ENCODE measurements at places on chromosomes 3 and 15. TPM values are rescaled to one million over a fixed set of nuclear protein-coding genes. Genes with fewer than 3 reads are reported as not detected.

The STAC gene
- total RNA-seq: not detected

The CD80 gene
- 16.8 TPM for total RNA-seq

The DISP2 gene
- total RNA-seq: 0.18 TPM

The CFAP100 gene
- total RNA-seq: not detected

The GP9 gene
- not detected for total RNA-seq

The CLDN16 gene
- not detected for total RNA-seq
